ENCODE measurements at places on chromosomes 6 and 20.

DNA sequence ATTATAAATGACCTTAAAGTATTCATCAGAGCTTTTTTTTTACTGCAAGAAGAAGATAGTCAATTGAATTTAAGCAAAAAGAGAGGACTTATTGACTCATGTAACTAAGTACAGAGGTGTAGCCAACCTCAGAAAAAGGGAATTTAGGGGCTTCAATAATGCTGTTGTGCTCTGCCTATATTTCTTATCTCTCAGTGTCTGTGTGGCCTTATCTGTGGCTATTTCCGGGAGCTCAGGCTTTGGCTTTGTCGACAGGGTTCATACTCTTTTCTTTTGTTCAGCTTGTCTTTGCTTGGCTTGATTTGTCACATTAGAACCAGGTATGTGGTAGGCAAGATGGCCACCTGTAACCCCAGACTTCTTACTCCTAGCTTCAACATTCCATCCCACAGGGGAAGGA is 38.6 kb upstream of the FABP7 start:
- no peak for DNase-seq

GRCh38 chr6:121680058-121680457 is 244.6 kb downstream of the GJA1 start:
- no peak for DNase-seq

GRCh38 chr6:35359744-35360348 is 17.5 kb downstream of the PPARD start:
- DNase-seq = no peak

DNA sequence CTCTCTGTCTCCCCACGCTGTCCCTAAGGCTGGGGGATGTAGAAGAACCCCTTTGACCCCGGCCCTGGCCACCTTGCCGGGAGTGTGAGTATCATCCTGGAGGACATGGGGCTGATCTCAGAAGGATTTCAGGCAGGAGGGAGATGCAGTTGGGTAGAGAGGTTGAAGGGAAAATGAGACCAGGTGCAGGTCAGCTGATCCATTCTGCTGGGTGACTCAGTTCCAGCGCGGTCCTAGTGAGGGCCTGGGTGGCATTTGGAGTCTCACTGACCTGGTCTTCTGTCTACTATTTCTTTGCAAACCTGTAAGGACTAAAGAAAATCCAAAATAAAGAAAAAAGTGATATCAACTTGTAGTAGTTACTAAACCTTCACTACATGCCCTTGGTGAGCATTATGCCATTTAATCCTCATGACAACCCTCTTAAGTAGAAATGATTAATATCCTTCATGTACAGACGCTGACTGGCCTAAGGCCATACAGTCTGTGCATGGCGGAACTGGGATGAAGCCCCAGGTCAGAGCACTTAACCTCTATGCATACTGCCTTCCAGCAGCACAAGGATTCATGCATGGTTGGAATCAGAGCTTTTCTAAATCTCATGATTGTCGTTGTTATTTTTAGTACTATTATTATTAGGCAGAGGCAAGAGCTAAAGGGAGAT is 106.3 kb downstream of the ZDHHC14 start:
- DNase-seq = no peak

- no peak for DNase-seq
Measured at GRCh38 chr6:91167846-91168245, 581.0 kb upstream of the MAP3K7 start.

DNA sequence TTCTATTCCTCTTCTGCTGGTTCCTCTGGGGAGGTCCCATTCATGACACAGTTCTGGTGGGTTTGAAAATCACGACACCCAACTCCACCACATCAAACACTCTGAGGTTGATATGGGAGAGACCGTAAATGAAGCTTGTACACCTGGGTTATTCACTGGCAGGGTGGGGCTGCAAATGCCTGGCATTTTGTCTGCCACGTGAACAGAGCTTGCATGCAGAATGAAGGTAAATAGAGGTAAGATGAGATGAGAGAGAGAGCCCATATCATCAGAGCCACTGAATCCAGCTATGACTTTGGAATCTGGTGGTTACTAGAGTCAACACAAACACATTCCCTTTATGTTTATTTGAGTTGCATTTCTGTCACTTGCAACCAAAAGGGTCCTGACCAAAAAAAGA is 97.4 kb downstream of the BANF2 start:
- no peak for DNase-seq

DNA sequence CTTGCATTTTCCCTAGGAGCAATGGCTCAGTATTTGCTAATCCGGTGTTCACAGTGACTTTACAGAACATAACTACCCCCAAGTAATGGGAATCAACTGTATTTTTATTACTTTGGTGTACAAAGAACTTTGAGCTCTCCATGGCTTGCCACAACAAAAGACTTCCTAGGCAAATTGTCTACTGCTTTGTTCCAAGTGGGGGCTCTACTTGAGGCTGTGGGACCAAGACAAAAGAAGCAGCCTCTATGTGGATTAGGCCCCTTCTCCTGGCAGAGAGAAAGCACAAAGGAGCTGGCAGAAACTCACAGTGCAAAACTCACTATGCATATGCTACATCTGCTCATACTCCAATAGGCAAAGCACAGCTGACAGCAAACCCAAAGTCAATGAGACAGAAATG is 853 bp downstream of the WFDC8 start:
- no peak for DNase-seq

DNA sequence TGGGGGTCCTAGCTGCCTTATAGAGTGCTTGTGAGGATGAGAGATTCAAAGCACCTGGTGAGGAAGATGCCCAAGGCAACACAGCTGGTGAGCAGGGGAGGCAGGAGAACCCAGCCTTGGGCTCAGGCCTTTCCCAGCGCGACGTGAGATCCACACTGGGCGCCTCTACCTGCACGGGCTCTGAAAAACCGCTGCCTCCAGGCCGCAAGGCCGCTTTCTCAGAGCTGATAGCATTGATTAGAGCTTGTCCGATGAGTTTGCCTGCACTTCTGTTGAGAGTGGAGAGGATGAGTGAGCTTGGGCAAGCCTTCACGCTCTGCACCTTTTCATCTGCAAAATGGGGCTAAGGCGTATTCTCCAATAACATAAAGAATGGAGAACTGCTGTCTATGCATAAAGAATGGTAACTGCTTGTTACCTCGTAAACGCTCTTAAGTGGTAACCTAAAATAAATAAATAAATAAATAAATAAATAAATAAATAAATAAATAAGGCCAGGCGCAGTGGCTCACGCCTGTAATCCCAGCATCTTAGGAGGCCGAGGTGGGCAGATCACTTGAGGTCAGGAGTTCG is 916 bp downstream of the PABPC1L start:
- no peak for DNase-seq

- no peak for DNase-seq
Measured at GRCh38 chr20:20743511-20744169, 31.2 kb upstream of the RALGAPA2 start.

DNA sequence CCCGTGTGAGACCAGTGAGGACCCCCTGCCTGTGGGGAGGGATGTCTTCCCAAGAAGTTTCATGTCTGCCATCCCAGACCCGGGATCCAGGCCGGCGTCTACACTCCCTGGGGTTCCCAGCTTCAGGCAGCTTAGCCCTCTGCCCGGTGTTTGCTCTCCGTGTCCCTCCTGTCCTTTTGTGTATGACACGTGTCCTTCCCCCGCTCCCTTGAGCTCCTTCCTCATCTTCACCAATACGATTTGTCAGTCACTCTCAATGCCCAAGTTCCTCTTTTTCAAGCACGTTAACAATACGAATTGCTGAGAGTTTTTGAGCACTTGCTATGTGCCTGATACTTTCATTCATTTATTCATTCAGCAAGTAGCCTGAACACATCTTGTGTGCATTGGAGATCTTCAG is 115.6 kb upstream of the PTPN1 start:
- no peak for DNase-seq

GRCh38 chr6:30988209-30988825 is 4.8 kb downstream of the MUC21 start:
- DNase-seq = no peak

DNA sequence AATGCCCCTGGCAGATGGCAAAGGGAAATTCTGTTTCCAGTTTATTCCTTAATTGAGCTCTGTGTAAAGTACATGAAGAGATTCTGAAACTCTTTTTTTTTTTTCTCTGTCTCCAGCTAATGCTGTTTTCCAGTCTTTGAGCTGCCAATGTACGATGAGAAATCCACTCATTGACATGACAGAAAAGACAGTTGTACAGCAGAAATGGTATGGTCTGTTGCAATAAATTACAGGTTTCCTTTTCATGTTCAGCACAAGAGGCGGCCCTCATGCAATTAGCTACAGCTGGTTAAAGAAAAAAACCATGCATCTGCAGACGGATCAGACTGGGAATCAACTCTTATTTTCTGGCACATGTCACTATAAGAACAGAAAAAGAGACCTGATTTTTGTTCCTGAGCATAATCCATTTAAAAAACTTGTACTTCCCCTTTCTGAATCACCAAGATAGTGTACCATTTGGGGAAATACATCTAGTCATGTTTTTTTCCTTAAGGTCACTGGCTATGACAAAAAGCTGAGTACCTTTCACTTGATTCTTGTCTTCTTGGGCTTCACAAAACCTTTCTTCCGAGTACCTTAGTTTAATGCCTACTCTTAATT is 289.8 kb upstream of the PREP start:
- DNase-seq = no peak

DNA sequence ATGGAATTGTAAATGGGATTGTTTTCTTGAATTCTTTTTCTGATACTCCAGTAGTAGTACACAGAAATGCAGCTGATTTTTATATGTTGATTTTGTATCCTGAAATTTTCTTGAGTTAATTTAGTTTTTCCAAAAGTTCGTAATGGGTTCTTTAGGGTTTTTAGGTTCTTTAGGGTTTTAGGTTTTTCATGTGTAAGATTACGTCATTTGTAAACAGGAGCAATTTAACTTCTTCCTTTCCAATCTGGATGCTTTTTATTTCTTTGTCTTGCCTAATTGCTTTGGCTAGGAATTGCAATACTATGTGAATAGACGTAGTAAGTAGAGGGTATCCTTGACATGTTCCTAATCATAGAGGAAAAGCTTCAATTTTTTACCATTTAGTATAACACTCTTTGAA is 568.6 kb downstream of the MMUT start:
- DNase-seq = no peak

GRCh38 chr20:32457479-32457986 is 99.4 kb downstream of the ASXL1 start:
- DNase-seq = no peak

GRCh38 chr6:17442196-17442595 is 48.8 kb downstream of the CAP2 start:
- no peak for DNase-seq

- no peak for DNase-seq
Measured at GRCh38 chr6:154403788-154404187, 47.2 kb upstream of the IPCEF1 start.

DNA sequence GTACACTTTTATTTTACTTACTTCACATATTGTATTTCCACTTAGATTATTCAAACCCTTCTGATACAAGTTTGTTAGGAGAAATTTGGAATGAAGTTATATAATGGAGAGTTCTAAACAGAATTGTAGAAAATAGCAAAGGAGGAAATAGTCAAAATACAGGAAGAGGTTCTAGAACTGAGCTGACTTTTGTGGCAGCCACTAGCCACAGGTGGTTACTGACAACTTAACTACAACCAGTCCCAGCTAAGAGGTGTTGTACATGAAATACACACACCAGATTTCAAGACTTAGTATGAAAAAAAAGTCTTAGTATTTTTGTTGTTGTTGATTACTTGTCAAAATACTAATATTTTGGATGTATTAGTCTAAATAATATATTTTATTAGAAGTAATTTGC is 727.4 kb upstream of the CITED2 start:
- no peak for DNase-seq

DNA sequence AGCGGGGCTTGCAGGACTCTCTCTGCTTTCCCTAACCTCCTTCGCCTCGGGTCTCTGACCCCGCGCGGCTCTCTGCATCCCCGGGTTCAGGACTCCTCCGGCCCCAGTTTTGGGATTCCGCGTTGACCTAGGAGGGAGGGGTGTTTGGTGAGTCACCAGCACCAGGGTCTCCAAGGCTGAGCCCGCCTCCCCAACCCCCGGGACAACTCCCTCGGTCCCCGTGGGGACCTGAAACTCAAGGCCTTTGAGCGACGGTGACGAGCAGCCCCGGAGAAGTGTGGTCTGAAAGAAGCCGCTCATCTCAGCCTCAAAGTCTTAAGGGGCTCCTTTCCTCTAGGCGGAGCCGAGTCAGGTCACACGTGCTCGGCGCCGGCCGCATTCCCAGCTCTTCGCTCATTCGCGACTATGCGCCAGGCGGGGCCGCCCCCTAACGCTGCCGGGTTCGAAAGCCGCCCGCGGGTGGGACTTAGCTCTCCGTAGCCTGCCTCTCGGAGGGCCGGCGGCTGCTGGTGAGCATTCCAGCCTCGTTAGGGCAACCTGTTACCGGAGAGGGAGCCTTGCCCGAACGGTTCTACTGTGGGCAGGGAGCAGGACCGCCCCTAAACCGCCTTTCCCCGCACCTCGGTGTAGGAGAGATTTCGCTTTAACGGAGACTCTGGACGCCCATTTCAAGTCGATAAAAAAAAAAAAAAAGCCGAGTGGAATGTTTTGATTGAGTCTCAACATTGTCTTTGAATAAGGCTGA is 3.0 kb upstream of the PRDM13 start:
- DNase-seq = no peak

DNA sequence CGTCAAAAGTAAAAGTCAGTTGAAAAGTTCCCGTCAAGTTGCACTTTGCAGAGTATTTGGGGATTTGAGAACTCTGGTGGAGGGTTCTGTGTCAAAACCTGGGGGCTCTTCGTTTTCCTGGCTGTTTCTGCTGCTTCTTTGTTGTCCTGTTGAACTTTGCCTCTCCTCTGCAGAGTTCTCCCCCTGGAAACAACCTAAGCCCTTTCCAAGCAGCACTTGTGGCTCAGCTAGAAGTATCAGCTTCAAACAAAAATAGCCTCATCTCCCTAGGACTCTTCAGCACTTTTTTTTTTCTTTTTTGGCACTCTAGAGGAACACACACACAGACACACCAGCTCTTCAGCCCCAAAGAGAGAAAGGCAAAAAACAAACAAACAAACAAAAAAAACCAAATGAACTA is at the start of gene TRDN:
TRDN (minus strand) TSS at position 169 of the 400 bp plus-strand sequence. CDS start 175 bp downstream, outside the sequence.
- DNase-seq = no peak

GRCh38 chr6:3052481-3053230 is 15.6 kb upstream of the RIPK1 start:
- no peak for DNase-seq

DNA sequence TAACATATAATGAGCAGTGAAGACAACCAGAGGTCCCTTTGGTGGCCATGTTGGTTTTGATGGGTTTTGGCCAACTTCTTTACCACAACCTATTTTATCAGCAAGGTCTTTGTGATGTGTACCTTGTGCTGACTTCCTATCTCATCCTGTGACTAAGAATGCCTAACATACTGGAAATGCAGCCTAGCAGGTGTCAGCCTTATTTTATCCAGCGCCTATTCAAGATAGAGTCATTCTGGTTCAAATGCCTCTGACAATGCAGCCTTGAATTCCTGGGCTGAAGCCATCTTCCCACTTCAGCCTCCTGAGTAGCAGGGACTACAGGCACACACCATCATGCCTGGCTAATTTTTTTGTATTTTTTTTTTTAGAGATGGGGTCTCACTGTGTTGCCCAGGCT is 7.8 kb upstream of the TRIM38 start:
- DNase-seq = no peak

GRCh38 chr6:36460916-36461315 is 18.1 kb downstream of the KCTD20 start:
- no peak for DNase-seq

GRCh38 chr20:11564491-11564890 is 353.2 kb upstream of the BTBD3 start:
- DNase-seq = no peak

Measured in stimulated activated CD4-positive, alpha-beta T cell treated with anti-CD3 and anti-CD28 coated beads, Interleukin-4, amount 100 ng/mL, for 4 hours (primary cell).